Mesothelial cell of epicardium (in vitro differentiated cells): ENCODE measurements at places on chromosomes 5 and 9. TPM values are rescaled to one million over a fixed set of nuclear protein-coding genes. Genes with fewer than 3 reads are reported as not detected.

DNA sequence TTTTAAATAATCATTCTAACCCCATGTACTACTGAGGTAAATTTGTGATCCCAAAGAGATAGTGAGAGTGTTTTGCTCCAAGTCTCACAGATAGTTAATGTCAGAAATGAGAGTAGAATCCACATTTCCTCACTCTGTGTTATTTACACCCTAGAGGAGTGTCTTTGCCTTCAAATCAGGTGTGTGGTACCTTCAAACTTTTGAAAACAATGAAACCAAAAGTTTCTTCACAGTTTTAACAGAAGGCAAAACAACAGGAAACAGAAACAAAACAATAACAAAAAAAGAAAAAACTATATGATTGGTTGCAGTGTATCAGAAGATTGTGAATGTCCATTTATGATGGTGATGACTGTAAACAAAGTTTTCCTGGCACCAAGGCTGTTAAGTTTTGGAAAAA is 85.9 kb downstream of the ERBIN start:
- DNase-seq = no peak
- H3K4me1 ChIP-seq = peaks cover 8% of the 10 kb centered on the region
- no peaks in the 10 kb centered on the region for H3K27me3 ChIP-seq
- peaks cover 22% of the 10 kb centered on the region for H3K36me3 ChIP-seq
- no peak overlapping the region for H3K27ac ChIP-seq

Gene KIF4B
- 0.07 to 0.11 TPM in 2 of 3 replicates, not detected in the other for total RNA-seq

GRCh38 chr9:110579034-110579861 is at the start of gene SVEP1:
Gene SVEP1, minus strand, starts transcription at chr9:110579741. Its CDS starts 198 bp downstream, at chr9:110579543.
- peak within 1 kb of the TSS; percentile 89 for H3K4me3 ChIP-seq
- H3K27ac ChIP-seq = peak within 1 kb of the TSS; percentile 97
- H3K4me1 ChIP-seq = peaks cover 42% of the 10 kb centered on the region
- no peaks in the 10 kb centered on the region for H3K27me3 ChIP-seq
- H3K36me3 ChIP-seq = no peaks in the 10 kb centered on the region

DNA sequence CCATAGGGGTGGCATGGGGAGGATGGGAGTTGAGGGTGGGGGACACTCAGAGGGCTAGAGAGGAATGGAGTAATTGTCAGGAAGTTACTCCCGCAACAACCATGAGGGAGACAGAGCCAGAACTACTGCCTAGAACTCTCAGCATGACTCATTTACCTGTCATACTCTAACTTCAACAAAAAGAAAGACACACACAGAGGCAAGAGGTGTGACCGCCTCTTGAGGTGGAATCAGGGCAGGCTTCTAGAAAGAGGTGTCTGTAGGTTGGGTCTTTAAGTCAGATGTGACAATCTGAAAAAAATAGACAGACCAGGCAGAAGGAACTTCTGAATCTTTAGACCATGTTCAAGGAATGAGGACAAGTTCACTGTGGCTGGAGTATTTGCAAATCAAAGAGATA is 73.4 kb downstream of the GABBR2 start:
- no peaks in the 10 kb centered on the region for H3K36me3 ChIP-seq
- H3K27me3 ChIP-seq = peaks cover 7% of the 10 kb centered on the region
- DNase-seq = no peak
- no peaks in the 10 kb centered on the region for H3K4me1 ChIP-seq
- no peak overlapping the region for H3K4me3 ChIP-seq
- H3K27ac ChIP-seq = no peak overlapping the region

Gene PCDHGB5
- 3.3 to 4.5 TPM (median 3.9 TPM) in 3 replicates for total RNA-seq

DNA sequence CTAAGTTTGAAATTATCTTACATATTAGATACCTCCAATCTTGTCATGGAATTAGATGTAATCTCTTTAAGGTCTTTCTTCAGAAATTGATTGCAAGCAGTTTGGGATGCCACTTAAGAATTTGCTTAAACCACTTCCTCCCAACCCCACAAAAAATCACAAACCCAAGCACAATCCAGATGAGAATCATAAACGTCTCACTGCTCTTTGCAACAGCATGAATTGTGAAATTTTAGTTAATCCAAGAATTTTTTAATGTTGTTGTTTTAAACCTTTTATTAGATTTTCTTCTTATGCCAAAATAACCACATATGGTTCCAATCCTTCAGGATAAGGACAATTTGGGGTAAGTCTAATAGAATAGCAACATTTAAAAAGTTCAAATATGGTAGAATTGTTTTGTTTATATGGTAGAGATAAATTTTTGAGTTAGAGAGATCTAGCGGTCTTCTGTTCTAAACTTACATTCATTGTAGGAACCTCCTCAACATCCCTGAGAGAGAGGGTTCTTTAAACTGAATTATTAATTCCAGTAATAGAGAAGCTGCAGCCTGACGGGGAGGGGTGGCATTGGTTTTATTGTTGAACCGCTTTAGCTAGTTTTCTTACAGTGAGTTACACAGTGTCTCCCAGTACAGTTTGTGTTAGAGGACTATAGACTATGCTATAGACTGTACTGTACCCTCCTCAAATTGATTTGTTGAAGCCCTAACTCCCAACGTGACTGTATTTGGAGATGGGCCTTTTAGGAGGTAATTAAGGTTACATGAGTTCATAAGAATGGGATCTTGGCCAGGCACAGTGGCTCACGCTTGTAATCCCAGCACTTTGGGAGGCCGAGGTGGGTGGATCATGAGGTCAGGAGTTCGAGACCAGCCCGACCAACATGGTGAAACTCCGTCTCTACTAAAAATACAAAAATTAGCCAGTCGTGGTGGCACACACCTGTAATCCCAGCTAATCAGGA is 24.8 kb upstream of the IL6ST start:
- no peaks in the 10 kb centered on the region for H3K27me3 ChIP-seq
- H3K4me1 ChIP-seq = peaks cover 13% of the 10 kb centered on the region
- no peak overlapping the region for H3K4me3 ChIP-seq
- peak overlapping the region; percentile 53 for H3K27ac ChIP-seq

DNA sequence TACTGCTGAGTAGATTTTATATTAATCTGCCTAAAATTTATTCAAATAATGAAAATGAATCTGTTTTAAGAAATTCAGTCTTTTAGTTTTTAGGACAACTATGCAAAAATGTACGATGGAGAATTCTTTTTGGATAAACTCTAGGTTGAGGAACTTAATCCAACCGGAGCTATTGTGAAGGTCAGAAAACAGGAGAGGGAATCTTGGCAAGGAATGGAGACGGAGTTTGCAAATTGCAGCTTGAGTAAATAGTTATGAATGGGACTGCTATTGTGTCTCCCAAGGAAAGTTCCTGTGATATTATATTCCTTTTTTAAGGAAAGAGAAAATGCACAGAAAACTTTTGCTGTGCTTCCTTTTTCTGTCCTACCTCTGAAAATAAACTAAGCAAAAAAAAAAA is 67.9 kb downstream of the IQGAP2 start:
- H3K36me3 ChIP-seq = no peaks in the 10 kb centered on the region
- H3K4me3 ChIP-seq = no peak overlapping the region
- DNase-seq = no peak

Gene TMCO6
- 20.6 to 21.2 TPM (median 21.0 TPM) in 3 replicates for total RNA-seq
